Activated CD8-positive, alpha-beta T cell treated with anti-CD3 and anti-CD28 coated beads for 36 hours (primary cell): ENCODE measurements at places on chromosomes 5 and 9.

DNA sequence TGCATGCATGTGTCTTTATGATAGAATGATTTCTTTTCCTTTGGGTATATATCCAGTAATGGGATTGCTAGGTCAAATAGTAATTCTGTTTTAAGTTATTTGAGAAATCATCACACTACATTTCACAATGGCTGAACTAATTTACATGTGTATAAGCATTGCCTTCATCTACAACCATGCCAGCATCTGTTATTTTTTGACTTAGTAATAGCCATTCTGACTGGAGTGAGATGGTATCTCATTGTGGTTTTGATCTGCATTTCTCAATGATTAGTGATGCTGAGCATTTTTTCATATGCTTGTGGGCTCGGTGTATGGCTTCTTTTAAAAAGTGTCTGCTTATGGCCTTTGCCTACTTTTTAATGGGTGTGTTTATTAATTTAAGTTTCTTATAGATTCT is 102.3 kb upstream of the CCDC112 start:
- DNase-seq, result no peak

DNA sequence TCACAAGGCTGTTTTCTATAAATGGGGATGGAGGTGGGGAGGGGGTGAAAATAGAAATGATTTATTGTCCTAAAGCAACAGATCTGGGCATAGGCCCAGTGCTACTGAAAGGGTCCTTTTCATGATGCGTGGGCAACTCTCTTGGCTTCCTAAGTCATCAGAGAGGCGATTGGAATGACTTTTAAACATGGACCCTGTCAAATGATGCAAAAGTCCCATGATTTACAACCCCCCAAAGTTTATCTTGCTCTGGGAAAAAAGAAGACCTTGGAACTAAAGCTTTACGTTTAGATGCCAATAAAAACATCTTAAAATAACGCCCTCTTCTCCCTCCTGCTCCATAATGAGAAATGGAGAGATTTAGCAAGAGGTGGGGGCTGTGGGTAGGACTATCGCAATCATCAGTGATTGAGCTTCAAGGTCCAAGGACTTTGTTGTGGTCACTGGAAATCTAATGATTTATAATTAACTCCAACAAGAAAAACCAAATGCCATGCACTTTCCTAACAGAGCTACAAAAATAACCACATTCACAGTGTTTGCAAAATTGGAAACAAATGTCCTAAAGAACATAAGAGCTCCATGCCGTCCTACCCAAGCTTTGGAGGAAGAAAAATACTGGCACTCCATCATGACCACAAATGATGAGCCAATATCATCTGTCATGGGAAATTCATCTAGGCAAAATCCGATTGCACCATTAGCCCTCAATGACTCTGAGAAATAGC is 167.5 kb upstream of the CLINT1 start:
- no peak for DNase-seq

DNA sequence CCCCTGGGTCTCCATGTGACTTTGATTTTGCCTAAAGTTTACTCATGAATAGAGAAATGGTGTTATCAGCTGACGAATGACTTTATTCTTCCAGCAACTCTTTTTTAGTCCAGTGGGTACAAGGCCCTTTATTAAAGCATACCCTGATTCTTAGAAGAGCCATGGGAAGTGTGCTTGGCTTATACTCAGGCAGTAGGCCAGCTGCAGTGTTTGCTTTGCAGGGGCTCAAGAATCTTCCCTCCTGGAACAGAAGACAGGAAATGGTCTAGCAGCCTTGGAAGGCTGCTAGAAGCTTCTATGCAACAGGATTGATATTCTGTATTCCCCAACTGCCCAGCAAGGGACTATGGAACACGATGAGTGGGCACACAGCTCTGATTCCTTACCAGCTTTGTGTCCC is 73.4 kb upstream of the PLPP6 start:
- no peak for DNase-seq

DNA sequence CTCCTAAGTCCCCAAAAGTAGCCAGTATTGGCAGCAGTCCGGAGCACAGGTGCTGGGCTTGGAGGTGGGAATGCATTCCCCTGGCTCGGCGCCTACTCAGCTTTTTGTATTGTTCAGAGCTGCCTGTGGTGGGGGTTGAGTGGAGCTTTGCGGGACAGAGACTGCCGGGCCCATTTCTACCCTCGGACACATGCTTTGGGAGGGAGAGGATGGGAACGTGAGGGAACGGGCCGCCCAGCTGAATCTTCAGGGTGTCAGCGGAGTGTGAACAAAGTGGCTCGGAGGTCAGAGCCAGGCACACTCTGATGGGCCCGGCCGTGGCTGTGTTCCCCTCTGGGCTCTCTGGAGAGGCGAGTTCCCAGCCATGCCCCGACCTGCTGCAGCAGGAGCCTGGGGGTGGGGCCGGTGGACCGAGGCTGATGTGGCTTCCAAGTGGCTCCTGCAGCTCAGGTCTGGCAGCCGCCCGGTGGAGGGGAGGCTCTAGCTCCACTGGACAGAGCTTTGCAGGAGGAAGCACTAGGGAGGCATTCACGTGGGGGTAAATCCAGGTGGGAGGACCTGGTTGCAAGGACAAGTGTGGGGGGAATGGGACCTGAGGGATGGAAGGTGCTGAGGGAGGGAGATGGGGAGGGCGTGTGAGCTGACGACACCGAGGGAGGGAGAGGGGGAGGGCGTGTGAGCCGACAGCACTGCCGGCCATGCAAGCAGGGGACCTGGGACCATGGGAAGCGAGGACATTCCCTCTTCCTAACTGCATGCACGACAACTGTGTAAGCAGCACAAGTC is 31.1 kb upstream of the SLC6A3 start:
- DNase-seq, result no peak

DNA sequence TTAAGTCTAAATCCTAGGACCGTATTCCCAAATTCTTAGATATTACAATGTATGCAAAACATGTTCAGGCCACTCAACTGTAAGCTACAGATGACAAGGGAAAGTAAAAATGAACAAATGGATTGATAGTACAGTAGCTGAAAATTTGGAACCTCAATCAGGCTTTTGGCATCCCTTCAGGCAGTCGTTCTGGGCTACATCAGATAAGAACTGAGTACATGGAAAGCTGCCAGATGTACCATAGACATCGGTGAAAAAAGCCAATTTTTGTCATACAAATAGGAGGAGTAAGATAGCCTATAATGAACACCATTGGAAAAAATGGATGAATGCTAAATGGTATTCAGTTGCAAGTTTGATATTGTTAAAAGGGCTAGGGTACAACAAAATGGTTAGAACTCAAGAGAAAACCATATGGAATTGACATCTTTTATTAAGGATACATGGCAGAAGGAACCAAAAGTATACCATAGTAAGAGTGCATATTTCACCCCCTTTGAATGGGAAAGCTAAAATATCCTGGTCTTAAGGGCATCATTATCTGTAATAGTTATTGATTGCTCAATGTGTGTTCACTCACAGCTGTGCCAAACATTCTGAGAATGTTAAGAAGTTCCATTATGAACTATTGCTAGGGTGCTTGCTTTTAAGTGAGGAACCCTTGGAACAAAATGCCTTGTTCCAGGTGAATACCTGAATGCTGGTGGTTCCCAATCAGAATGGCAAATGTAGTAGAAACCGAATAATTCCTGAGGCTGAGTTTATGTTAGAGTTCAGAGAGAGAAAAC is 86.4 kb downstream of the NR3C1 start:
- no peak for DNase-seq

- no peak for DNase-seq
Measured at GRCh38 chr5:113276001-113276400, 158.8 kb downstream of the TSSK1B start.

GRCh38 chr5:120568711-120569110 is 104.6 kb downstream of the PRR16 start:
- no peak for DNase-seq

- DNase-seq, result no peak
Measured at GRCh38 chr9:115520646-115521045, 402.7 kb upstream of the TNC start.

- DNase-seq, result no peak
Measured at GRCh38 chr5:146342882-146343865, 4.5 kb downstream of the POU4F3 start.

- no peak for DNase-seq
Measured at GRCh38 chr5:170818232-170818631, 34.7 kb downstream of the GABRP start.

- peak; percentile 91 for DNase-seq
Measured at GRCh38 chr5:175718401-175719108, 60.7 kb downstream of the HRH2 start.

DNA sequence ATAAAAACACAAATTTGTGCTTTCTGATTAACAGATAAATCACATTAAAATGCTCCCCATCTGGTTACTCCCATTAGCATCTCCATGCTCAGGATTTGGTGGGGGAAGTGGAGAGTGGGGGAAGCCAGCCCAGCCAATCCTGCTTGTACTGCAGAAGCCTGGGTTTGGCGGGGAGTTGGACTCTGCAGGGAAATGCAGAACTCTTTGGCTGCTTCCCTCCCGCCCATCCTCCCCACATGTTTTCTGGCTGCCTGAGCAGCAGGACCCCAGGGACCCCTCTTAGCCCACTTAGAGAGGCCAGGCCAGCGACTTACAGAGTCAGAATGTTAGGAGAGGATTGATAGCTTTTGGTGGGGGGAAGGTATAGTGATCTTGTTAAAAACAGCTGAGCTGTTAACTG is 59.5 kb upstream of the FOXI1 start:
- DNase-seq, result no peak

GRCh38 chr5:135509995-135510394 is 25.8 kb downstream of the NEUROG1 start:
- DNase-seq, result no peak

GRCh38 chr5:111731638-111732037 is 25.4 kb downstream of the NREP start:
- no peak for DNase-seq

GRCh38 chr5:107806271-107806670 is 135.5 kb upstream of the EFNA5 start:
- no peak for DNase-seq

- DNase-seq, result no peak
Measured at GRCh38 chr5:123879071-123879470, 367.1 kb downstream of the CSNK1G3 start.

- no peak for DNase-seq
Measured at GRCh38 chr5:146006470-146007190, 70.3 kb downstream of the SH3RF2 start.

DNA sequence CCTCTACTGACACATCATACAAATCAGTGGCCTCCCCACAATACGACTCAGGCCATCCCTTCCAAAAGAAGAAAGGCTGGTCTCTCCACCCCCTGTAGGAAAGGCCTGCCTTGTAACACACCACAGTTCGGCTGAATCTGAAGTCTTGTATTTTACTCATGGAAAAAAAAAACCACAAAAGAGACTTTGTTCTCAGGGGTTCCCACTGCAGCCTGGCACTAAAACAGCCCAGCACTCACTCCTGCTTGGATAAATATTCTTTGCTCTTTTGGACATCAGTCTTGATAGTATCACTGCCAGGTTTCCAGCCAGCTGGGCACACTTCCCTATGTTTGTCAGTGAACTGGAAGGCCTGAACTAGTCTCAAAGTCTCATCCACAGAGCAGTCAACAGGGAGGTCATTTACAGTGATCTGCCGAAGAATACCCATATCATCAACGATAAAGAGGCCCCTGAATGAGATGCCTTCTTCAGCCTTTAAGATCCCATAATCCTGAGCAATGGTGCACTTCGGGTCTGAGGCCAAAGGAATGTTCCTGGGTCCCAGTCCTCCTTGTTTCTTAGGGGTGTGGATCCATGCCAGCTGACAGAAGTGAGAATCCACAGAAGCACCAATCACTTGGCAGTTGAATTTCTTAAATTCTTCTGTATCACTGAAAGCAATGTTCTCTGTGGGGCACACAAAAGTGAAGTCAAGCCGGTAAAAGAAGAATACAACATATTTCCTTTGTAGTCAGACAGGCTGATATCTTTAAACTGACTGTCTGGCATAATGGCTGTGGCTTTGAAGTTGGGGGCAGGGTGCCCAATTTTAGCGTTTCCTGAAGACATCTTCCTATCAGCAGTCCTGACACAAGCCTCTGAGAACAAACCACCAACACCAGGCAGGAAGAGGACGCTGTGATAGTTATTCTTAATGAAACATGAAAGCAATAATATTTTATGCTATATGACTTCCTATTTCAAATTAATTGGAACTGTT is 198.1 kb downstream of the LURAP1L start:
- no peak for DNase-seq

- DNase-seq, result no peak
Measured at GRCh38 chr9:121206516-121207370, 5.1 kb upstream of the RAB14 start.

DNA sequence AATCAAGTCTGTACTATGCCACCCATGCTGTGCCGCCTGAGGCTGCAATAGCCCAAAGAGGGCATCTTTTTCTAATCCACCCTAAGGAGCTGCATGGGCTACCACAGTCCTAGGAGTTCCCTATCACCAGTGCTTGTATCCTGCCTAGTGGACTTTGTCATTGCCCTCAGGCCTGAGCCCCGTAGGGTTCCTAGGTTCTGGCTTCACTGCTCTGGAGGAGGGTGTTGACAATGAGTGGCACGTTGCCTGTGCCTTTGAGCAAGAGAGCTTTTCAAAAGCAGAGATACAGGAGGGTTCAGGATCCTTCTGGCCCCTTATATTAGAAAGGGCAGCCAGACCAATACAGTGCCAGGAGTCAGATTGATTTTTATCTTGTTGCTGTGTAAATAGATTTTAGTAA is 93.0 kb downstream of the PRDM6 start:
- no peak for DNase-seq

GRCh38 chr5:56595566-56595965 is 219.8 kb upstream of the MAP3K1 start:
- no peak for DNase-seq

- no peak for DNase-seq
Measured at GRCh38 chr9:26945591-26945990, 1.5 kb downstream of the PLAA start.

- no peak for DNase-seq
Measured at GRCh38 chr5:157658893-157659292, 6.7 kb upstream of the SOX30 start.

- no peak for DNase-seq
Measured at GRCh38 chr5:129003232-129003631, 37.9 kb downstream of the SLC27A6 start.

GRCh38 chr9:137279741-137280473 is 2.4 kb downstream of the TOR4A start:
- no peak for DNase-seq

- no peak for DNase-seq
Measured at GRCh38 chr9:83999141-83999918, 18.7 kb downstream of the RMI1 start.

- no peak for DNase-seq
Measured at GRCh38 chr9:17793713-17794622, 215.1 kb downstream of the SH3GL2 start.

- DNase-seq, result no peak
Measured at GRCh38 chr9:115262477-115262876, 144.5 kb upstream of the TNC start.
